ENCODE measurements at places on chromosomes 11 and 22. TPM values are rescaled to one million over a fixed set of nuclear protein-coding genes. Genes with fewer than 3 reads are reported as not detected.

Gene LYVE1
- total RNA-seq: 254 TPM

Gene MICALL1
- total RNA-seq: 133 TPM

Gene OR56A5
- not detected for total RNA-seq

Gene GRM5
- total RNA-seq: 0.05 TPM

Gene SLC35C1
- total RNA-seq: 29.4 TPM

Gene IGF2
- total RNA-seq: 8.8 TPM

Gene P2RX6
- total RNA-seq: not detected

Gene ARHGAP8
- 0.76 TPM for total RNA-seq

Gene MRPL23
- 166 TPM for total RNA-seq

Gene EMSY
- total RNA-seq: 8.6 TPM

Gene INS
- total RNA-seq: not detected

Gene GCAT
- 32.9 TPM for total RNA-seq

Gene GGTLC3
- total RNA-seq: not detected

Gene OR52N4
- total RNA-seq: not detected

Gene IL17REL
- not detected for total RNA-seq

Gene MRPL11
- 30.1 TPM for total RNA-seq

Gene TSGA10IP
- not detected for total RNA-seq

Gene MS4A3
- not detected for total RNA-seq

Gene ANO9
- total RNA-seq: 2.0 TPM

Gene SHANK2
- total RNA-seq: 4.7 TPM

Gene CLCF1
- total RNA-seq: 6.2 TPM

Gene SCGB1A1
- total RNA-seq: not detected

Gene NLRP14
- not detected for total RNA-seq

Gene RASD2
- total RNA-seq: 0.29 TPM

Gene ZP1
- total RNA-seq: not detected

Gene NECTIN1
- 9.9 TPM for total RNA-seq

Gene AAMDC
- total RNA-seq: 36.1 TPM

Gene DBX1
- not detected for total RNA-seq

Gene TMEM25
- total RNA-seq: 23.3 TPM

Gene OR4C12
- not detected for total RNA-seq

Measured in glomerular endothelial cell (primary cell).